ENCODE measurements at places on chromosomes 1 and 21.

DNA sequence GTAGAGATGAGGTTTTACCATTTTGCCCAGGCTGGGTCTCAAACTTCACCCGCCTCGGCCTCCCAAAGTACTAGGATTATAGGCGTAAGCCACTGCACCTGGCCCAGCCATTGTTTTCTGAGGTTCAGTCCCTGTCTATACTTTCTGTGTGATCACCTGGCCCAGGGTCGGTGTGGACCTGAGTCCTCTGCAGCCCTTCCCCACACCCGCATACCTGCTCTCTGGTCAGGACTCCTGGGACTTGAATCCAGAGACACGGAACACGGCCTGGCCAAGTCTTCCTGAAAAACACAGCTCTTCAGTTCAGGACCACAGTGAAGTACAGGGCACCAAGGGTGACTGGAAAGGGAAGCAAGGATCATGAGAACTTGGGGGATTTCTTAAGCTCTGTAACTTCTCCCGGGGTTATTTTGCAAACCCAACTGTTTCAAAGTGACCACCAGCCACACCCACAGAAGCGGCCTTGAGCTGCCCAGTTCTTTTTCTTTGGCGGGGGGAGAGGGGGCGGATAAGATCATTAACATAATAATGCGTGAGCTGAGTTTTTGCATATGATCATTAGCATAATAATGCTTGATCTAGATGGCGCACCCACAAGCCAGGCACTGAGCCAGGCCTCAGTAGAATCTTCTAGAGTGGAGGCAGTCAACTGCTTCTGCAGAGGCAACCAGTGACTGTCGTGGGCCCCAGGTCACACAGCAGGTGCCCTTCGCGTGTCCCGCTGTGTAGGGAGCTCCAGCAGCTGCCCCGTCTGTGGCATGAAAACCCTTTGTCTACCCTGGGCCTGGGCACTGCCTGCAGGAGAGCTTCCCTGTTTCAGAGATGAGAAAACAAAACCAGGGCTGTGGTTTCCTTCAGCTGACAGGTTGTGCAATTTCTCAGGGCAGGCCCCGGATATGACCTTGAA, 1.7 kb upstream of the NADK start:
- DNase-seq = peak; percentile 60

- DNase-seq = no peak
These were observed 735 bp upstream of the EFNA3 start for GRCh38 chr1:155077758-155078445.

GRCh38 chr1:222788402-222789156, 26.3 kb upstream of the DISP1 start:
- no peak for DNase-seq

DNA sequence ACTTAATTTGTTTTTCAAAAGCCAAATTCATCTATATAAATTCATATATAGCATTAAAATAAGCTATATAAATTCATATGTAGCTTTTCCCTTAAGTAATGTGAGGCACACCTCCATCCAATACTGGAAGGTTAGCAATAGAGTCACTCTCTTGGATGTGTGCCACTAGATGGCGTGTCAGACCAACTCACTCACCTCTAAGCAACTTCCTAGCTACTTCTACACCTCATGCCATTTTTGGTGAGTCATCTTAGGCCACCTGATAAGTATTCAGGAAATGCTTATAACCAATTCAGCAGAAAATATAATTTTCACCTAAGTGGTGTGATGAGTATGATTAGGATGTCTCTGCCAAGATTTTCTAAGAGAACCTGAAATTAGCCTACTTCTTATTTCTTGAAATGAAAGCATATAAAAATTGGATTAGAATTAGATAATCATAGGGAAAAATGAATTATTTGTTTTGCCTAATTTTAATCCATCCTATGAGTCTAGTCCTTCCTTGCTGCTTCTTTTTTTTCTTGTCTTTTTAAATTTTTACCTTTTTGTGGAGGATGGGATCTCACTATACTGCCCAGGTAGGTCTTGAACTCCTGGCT, 34.4 kb upstream of the TADA1 start:
- DNase-seq = peak; percentile 73

GRCh38 chr1:94322696-94323095, 85.3 kb upstream of the ARHGAP29 start:
- DNase-seq = peak; percentile 48

All from EH (cell line).